Inflammatory macrophage (primary cell): ENCODE measurements at places on chromosomes 6 and 20.

GRCh38 chr6:51456282-51456681, 631.1 kb downstream of the PKHD1 start:
- no peak for DNase-seq

DNA sequence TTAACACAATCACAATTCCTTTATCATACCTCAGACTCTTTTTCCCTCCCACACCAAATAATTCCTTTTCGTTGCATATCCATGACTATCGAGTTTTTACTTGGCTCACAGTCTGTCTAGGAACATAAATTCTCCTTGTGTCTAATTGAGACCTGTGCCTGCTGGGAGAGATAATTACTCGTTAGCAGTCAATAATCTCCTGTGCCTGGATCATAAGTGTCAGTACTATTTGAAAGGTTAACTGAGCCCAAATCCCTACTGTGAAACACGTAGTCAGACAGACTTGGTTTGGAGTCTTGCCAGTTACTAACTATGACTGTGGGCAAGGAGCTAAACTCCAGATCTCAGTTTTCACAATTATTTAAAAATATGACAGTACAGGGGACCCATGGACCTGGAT, 5.7 kb upstream of the CTNNBL1 start:
- DNase-seq = no peak

- DNase-seq = no peak
Measured at GRCh38 chr20:41366546-41367392, at the start of gene EMILIN3. Gene EMILIN3, minus strand, starts transcription at chr20:41366818. Its CDS starts 184 bp downstream, at chr20:41366634.

DNA sequence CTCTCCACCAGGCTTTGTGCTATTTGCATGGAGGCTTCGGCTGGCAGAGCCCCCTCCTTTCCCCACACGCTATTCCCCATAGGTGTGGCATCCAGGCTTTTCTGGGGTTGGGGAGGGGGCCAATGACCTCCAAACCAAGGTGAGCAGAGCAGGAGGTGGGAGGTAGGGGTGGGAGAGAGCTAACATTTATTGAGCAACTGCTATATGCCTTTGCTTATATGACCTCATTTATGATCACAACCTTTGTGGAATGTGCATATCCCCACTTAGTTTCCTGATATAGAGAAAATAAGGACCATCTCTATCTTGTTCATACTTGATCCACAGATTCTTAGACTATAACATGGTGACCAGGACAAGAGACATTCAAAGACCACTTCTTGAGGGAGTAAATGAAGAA, 17.8 kb upstream of the SLC22A7 start:
- DNase-seq = no peak

GRCh38 chr6:98842342-98843180, 8.2 kb downstream of the POU3F2 start:
- DNase-seq = no peak

GRCh38 chr6:17032988-17033634, 68.7 kb upstream of the STMND1 start:
- no peak for DNase-seq

DNA sequence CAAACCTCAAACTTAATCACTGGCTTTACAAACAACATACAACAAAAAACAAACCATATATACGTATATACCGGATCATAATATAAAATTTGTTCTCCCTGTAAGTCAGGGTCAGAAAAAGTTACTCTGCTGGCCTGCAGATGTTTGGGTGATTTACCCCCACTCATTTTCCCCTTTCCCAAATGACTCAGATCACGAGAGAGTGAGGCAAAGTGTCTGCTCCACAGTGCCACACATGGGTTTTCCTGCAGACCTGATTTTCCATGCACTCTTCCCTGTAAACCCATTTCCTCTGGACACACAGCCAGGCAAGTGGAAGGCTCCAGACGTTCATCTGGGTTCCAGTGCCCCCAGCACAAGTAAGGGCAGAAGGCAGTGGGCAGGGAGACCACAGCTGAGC, 23.5 kb downstream of the GFOD1 start:
- no peak for DNase-seq

- DNase-seq = peak; percentile 38
Measured at GRCh38 chr20:46040902-46041535, 12.0 kb downstream of the SLC12A5 start.

DNA sequence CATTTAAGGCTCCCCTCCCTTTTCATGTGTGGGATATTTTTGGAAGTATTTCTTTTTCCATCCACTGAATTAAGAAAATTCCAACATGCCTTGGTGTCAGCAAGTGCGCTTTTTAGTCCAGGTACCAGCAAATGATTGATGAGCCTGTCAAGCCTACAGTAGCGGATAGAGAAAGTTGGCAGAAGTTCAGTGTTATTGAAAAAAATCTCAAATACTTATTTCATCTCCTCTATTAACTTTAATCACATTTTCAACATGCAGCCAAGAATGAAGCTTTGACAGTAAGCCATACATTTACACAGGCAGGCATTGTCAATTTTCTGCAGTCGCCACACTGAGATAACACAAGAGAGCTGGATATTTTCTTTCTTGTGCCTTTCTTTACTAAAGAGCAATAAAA, 50.4 kb downstream of the BLOC1S5 start:
- DNase-seq = no peak

DNA sequence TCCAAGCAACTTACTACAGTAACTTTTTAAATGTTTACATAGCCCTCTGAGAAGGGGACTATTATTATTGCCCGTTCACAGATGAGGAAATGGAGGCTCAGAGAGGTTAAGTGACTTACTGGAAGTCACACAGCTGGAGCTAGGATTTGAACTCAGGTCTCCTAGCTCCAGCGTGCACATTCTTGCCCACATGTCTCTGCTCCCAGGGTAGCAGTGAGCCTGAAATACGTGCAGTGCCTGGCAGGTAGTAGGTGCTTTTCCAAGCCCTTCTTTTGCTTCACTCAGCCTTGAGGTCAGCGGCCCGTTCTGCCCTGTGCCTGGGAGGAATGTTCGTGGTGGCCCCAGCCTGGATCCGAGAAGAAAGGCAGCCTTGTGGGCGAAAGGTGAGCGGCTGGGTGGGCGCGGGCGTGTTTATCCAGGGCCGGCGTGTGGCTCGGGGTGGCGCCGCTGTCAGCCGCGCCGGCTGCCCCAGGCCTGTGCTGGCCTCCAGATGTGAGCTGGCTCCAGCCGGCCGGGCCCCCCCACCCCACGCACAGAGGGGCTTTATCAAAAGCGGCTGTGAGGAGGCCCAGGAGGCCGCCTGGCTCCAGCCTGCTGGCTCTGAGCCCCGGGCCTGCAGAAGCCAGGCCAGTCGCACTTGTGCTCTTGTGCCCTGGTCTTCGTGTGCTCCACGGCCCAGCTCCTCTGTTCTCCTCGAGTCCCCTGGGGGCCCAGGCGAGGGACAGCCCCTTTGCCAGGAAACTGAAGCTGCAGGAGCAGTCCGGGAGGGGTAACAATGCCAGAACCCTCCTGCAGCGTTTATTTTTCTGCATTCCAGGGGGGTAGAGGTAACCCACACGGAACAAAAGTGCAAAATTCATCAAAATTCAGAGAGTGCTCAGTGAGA, 58.1 kb downstream of the UBE2V1 start:
- no peak for DNase-seq

DNA sequence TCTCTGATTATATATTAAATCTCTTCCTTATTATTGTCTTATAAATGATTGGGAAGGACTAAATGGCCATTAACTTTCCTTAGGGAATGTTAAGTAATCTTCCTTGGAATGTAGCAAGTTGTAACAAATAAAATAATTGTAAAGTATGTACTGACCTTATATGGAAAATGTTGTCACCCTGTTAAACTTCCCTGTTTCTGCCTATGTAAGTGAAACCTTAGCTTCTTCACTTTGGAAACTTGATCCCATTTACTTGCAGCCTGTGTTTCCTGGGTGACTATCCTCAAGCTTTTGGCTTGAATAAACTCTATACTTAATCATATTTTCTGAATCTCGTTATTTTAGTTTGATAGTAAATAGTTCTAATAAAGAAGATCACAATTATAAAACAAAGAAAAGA, 519.5 kb upstream of the PTCHD4 start:
- DNase-seq = no peak

DNA sequence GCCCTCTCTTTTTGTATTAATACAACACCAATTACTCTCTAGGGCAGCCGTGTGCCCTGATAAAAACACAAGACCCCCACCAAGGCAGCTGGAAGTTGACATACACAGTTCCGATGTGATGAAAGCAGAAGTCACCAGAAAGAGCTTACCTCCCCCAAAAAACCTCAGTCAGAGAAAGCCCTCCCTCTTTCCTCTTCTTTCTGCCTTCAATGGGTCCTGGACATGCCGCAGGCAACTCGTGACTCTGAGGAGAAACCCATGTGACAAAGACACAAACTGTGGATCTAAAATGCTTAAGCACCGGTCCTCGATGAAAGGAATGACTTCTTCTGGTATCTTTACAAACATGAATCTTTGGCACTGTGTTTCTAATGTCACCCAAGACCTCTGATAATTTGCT, 117.7 kb upstream of the CCDC28A start:
- DNase-seq = peak; percentile 42

DNA sequence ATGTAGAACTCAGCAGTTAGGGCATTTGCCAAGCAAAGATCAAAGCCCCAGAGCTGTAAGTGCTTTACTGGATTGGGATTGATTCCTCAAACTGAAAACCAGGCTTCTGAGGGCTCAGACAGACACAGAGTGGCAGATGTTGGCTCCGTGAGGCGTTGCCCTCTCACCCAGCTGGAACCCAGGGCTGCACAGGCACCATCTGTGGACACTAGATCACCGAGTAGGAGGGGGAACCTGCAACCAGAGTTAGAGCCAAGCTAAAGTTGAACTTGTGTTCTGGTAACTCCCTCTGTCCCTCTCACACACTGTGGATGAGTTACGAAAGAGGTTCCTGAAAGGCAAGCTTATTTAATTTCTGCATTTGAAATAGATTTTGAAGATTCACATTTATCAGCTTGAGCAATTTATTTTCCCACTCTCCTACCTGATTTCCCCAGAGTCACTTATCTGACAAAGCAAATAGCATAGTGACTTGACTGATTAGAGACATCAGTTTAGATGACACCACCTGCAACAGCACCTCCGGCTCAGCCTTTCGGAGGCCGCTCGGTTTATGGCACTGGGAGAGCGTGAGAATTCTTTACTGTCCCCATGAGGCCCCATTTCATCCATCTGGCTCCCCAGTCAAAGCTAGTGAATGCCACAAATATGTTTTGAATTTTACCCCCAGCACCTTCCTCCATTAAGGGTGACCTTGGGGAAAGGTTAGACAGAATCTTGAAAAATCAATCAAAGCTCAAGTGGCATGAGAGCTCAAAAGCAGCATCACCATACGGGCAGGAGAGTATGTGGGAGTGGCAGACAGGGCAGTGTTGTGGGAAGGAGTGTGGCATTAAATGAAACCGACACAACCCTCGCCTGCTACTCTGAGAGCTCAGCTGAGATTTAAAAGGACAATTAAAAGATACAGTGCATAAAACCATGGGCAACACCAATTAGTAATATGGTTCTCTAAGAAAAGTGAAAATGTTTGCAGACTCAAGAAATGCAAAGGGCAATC, 48.5 kb downstream of the RPF2 start:
- peak; percentile 75 for DNase-seq

DNA sequence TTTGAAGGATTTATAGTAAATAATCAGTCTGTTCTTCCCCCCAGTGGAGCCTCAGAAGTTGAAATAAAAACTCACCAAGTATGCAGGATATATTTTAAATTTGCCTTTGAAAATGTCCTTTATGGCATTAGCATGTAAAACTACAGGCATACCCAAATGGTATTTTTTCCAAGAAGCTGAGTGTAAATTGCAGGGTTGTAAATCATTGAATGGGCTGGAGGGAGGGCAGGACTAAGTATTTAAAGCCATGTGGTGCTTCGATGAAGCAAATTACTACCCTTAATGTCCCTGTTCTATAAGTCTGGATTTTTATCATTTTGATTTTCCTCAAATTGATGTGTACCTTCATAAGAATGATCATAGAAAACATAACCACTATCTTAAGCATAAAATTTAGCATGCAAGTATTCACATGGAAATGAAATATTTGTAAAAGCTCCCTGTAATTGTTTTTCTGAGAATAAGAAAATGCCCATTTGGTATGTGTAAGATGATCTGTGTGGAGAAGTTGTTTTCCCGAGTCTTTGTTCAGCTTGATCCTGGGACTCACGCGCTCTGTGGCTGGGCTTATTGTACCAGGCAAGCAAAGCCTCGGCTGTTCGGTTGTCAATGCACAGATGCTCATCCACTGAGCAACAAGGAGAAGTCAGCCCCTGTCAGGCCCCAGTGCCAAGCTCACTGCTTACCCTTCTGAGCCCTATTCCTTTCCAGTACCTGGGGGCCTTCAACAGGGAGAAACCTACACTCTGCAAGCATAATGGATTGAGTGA, 66.7 kb downstream of the CD164 start:
- DNase-seq = no peak

- DNase-seq = no peak
Measured at GRCh38 chr6:159939591-159940016, 29.3 kb upstream of the IGF2R start.

DNA sequence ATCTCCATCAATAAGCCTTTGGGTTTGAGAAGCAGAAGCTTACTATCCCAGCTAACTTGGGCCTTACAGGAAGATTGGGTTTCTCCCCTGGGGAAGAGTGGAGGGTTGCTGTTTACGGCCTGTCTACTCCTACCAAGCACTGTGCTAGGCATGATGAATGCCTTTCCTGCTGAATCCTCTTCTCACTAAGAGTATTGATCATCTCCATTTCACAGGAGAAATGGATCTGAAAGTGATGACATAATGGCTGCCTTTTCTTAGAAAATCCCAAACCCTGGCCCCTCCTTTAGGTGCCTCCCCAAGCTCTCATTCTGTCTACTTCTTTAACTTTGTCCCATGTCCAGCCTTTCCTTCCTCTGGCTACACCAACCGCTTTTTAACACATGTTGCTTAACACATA, 66.1 kb downstream of the TSHZ2 start:
- no peak for DNase-seq

DNA sequence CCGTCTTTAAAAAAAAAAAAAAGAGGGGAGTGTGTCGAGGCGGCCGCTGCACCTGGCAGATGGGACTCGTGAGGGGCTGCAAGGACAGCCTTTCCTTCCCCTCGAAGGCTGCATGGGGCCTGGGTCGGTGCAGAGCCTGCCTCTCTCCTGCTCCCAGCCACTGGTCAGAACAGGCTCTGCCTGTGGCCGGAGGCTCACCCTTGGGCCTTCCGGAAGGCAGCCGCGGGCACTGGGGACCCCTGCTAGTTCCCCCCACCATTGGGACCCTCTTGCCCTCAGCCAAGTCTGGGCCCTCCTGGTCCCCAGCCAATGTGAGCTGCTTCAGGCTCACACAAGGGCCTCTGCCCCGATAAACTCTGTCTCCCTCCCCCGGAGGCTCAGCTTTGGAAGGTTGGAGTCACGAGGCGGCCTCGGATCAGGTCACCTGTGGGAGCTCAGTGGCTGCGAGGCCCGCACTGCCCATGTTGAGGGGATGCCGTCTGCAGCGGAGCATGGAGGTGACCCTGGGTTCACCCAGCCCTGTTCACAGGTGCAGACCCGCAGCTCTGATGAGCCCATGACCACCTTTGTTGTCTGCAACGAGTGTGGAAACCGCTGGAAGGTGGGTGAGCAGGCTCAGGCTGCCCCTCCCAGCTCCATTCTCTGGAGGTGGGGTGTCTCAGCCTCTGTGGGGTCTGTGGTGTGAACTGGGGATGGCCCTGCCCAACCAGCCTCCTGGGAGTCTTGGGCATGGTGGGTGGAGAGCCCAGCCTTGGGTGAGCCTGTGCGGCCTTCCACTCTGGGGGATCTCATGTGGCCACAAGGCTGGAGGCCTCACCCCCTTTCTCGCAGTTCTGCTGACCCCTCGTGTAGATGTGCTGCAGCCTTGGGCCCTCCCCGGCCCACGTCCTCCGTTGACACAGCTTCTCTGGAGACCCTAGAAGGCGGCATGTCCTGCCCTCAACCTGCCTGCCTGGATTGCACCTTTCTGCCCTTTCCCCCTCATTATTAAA, 7.7 kb downstream of the RGS19 start:
- no peak for DNase-seq
